ENCODE measurements at places on chromosomes 12 and 14. TPM values are rescaled to one million over a fixed set of nuclear protein-coding genes. Genes with fewer than 3 reads are reported as not detected.

DNA sequence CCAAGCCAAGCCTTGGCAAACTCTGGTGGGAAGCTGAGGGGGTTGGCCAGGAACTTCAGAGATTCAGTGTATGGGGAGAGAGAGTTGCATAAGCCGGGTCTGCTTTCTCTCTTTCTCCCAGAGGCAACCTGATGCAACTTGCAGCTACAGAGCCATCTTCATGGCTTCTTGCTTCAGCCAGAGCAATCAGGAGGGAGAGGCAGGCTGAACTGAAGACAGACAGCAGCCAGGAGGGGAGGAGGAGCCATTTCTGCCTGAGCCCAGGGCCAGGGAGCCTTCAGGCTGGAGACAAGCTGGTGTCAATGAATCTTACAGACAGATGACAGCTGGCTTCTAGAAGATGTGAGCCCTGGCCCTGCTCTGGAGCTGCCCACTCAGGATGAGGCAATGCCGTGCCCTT lies 18.7 kb downstream of the NPC2 start:
- no peak for DNase-seq

DNA sequence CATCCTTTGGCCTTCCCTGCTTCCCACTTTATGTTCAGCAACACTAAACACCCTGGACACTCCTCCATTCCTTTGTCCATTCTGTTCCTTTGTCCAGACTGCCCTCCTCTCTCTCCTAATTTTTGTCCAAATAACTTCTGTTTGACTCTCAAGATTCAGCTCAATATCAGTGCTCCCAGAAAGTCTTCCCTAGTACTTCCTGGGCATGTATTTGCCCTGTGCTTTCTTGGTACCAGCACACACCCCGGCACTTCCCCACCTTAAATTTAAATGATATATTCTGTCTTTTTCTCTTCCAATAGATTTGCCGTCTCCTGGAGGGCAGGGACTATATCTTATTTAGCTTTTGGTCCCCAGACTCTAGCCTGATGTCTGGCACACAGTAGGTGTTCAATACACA lies 6.5 kb upstream of the APOLD1 start:
- DNase-seq, result no peak

- no peak for DNase-seq
Observed at GRCh38 chr12:53199700-53200099, 7.4 kb downstream of the ITGB7 start.

GRCh38 chr14:52325126-52325525 lies 11.0 kb downstream of the PTGER2 start:
- no peak for DNase-seq

DNA sequence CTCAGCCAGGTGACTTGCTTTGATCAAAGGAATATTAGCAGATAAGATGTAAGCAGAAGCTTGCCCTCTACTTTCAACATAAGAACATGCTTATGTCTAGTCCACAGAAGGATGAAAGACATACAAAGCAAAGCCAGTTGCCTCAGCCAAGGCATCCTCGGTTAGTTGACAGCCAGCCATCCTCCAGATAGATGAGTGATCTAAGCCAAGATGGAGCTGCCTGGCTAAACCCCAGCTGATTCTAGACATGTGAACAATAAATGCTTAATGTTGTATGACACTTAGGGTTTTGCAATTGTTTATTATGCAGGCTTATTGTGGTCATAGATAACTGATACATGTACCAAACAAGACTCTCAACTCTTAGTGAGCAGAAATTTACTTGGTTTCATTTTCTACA lies 157.6 kb upstream of the TMTC2 start:
- DNase-seq, result no peak

Gene OR6C2
- total RNA-seq, result not detected

Gene MUCL1
- total RNA-seq, result not detected

Gene TMEM253
- 0.41 TPM for total RNA-seq
